ENCODE measurements at places on chromosomes 4 and X.

- H3K4me1 ChIP-seq = peaks cover 20% of the 10 kb centered on the region
- no peaks in the 10 kb centered on the region for H3K36me3 ChIP-seq
- peak overlapping the region; percentile 65 for H3K27ac ChIP-seq
- no peak overlapping the region for H3K4me3 ChIP-seq
These were observed 920 bp downstream of the HTT-AS start for GRCh38 chr4:3073158-3074077.

- no peak overlapping the region for H3K27ac ChIP-seq
- H3K27me3 ChIP-seq = no peaks in the 10 kb centered on the region
- H3K36me3 ChIP-seq = no peaks in the 10 kb centered on the region
- no peak for DNase-seq
- no peaks in the 10 kb centered on the region for H3K4me1 ChIP-seq
These were observed 9.4 kb downstream of the NAT8L start for GRCh38 chr4:2068566-2068965.

DNA sequence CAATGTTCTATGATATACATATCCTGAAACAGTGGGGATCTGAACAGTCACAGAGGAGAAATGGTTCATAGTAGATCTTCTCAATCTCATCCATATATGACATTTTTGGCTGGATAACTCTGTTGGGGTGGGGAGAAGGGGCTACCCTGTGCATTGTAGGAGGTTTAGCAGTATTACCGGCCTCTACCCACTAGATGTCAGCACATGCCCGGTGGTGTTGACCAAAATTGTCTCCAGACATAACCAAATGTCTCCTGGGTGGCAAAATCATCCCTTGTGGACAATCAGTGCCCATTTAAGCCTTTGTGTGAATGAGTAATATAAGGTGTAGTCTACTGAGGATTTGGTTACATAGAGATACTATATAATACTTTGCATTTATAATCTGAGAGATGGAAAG is 89.9 kb downstream of the PLS3 start:
- H3K27ac ChIP-seq = no peak overlapping the region
- no peak for DNase-seq
- no peaks in the 10 kb centered on the region for H3K4me1 ChIP-seq

GRCh38 chr4:30867427-30867826 is 147.3 kb downstream of the PCDH7 start:
- H3K27me3 ChIP-seq = no peaks in the 10 kb centered on the region
- DNase-seq = no peak
- H3K27ac ChIP-seq = no peak overlapping the region
- no peak overlapping the region for H3K4me3 ChIP-seq
- no peaks in the 10 kb centered on the region for H3K36me3 ChIP-seq

DNA sequence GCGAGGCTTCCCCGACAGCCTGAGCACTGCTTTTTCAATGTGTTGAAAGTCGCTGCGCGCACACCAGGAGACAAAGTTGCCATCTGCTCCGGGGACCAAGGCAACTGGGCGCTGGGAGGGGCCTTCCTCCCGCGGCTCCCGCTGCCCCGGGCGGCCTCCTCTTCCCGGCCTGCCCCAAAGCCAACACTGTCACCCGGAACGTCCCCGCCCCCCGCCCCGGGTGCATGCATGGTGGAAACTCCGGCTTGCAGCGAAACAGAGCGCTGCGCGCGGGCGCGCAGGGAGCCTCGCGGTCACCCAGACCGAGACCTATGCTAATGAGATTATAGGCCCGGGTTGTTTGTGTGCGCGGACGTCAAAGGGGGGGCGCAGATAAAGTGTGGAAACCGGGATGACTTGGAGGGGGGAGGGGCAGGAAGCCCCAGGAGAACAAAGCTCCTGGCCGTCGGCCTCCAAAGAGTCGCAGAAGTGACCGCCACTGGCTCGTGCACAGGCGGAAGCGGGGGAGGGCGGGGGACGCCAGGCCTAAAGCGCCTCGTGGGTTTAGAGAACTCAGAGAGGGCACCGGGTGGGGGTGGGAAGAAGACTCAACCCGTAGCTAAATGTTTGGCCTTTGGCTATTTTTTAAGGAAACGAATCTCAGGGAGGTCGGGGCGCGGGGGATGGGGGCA is 88.8 kb downstream of the BCOR start:
- no peak overlapping the region for H3K27ac ChIP-seq
- no peaks in the 10 kb centered on the region for H3K36me3 ChIP-seq
- H3K27me3 ChIP-seq = peaks cover 4% of the 10 kb centered on the region
- peaks cover 51% of the 10 kb centered on the region for H3K4me1 ChIP-seq
- no peak overlapping the region for H3K4me3 ChIP-seq

DNA sequence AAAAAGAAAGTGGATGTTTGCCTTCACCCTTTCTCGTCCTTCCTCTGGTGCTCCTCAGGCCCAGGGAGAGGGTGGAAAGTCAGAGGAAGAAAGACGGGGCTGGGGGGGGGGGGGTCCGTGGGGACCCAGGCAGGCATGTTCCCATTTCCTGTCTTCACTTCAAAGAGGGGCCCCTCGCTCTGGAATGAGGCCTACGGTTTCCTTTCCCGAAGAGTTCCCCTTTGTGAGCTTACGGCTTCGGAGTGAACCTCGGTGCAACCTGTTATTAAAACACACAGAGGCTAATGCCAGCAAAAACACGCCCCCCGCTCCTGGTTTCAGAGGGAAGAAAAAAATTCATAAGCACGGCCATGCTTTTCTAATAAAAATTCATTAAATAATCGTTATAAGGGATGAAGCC is 40.1 kb downstream of the SHOX start:
- no peak for DNase-seq
- H3K4me1 ChIP-seq = no peaks in the 10 kb centered on the region
- no peak overlapping the region for H3K4me3 ChIP-seq
- H3K27me3 ChIP-seq = no peaks in the 10 kb centered on the region
- H3K36me3 ChIP-seq = no peaks in the 10 kb centered on the region

DNA sequence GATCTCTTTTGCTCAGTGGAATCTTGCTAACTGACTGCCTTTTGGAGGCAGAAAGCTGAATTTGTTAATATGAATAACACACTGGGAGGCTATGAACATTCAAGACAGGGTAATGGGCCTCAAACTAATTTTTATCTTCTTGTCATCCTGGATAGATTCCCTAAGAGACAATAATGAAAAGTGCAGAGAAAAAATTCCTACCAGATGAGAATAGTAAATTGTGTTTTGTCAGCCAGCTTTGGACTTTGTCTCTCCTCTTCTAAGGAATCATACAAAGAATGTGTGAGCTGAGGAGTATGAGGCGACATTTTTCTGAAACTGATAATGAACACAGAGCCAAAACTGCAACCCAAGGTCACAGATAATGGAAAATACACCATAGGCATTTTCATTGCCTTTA is 649.3 kb downstream of the IQCM start:
- H3K27me3 ChIP-seq = no peaks in the 10 kb centered on the region
- H3K27ac ChIP-seq = no peak overlapping the region
- no peak for DNase-seq
- no peaks in the 10 kb centered on the region for H3K36me3 ChIP-seq

GRCh38 chr4:86099348-86099747 is 260.5 kb downstream of the MAPK10 start:
- H3K36me3 ChIP-seq = no peaks in the 10 kb centered on the region
- H3K27ac ChIP-seq = no peak overlapping the region
- H3K4me1 ChIP-seq = no peaks in the 10 kb centered on the region
- no peak overlapping the region for H3K4me3 ChIP-seq
- H3K27me3 ChIP-seq = no peaks in the 10 kb centered on the region

- no peak overlapping the region for H3K4me3 ChIP-seq
- H3K4me1 ChIP-seq = no peaks in the 10 kb centered on the region
- H3K36me3 ChIP-seq = no peaks in the 10 kb centered on the region
- no peak for DNase-seq
- no peaks in the 10 kb centered on the region for H3K27me3 ChIP-seq
These were observed 497.9 kb upstream of the MAGEB18 start for GRCh38 chrX:25640276-25640675.

GRCh38 chr4:117577686-117578311 is 456.5 kb upstream of the NDST3 start:
- no peaks in the 10 kb centered on the region for H3K36me3 ChIP-seq
- no peaks in the 10 kb centered on the region for H3K4me1 ChIP-seq
- DNase-seq = no peak
- no peak overlapping the region for H3K4me3 ChIP-seq
- H3K27me3 ChIP-seq = no peaks in the 10 kb centered on the region

DNA sequence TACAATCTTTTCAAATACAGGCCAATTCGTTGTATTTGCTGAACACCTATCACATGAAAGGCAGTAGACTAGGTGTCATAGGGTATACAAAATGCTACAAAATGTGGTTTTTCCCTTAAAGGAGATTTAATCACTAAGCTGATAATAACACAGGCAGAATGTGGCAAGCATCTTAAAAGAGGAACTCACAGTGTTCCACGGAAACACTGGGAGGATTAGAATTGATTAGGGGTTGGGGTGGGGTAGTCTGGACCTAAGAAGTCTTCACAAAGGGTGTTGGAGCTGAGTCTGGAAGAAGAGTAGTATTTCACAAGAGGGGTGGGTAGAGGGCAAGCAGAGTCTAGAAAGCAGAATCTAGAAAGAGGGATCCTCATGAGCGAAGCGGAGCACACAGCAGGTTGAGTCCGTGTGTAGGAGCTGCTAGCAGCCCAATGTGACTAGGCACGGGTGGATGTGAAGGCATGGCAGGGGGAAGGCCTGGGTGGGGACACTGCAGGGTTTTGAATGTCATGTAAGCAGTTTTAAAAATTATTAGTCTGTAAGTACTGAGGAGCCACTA is 123.6 kb downstream of the MGST2 start:
- H3K4me3 ChIP-seq = no peak overlapping the region
- no peaks in the 10 kb centered on the region for H3K36me3 ChIP-seq
- H3K4me1 ChIP-seq = no peaks in the 10 kb centered on the region
- no peak for DNase-seq

DNA sequence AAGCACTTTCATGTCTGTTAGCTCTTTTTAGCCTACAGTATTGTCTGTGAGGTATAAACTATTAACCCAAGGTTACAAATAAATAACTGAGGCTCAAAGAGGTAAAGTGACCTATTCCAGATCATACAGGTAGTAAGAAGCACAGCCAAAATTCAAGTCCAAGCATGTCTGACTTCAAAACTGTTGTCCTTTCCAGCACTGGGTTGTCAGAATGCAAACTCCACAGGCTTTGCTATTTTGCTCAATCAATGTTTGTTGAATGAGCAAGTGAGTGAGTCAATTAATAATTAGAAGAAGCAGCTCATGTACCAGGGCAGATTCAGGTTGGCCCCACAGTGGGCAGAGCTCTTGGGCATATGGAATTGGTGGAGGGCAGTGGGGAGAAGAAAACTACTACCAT is 134.1 kb upstream of the ARHGEF9 start:
- no peak for DNase-seq
- H3K4me1 ChIP-seq = no peaks in the 10 kb centered on the region
- H3K4me3 ChIP-seq = no peak overlapping the region
- no peaks in the 10 kb centered on the region for H3K27me3 ChIP-seq

GRCh38 chrX:63560601-63561218 is 209.6 kb upstream of the SPIN4 start:
- H3K36me3 ChIP-seq = no peaks in the 10 kb centered on the region
- no peaks in the 10 kb centered on the region for H3K27me3 ChIP-seq
- peak; percentile 58 for DNase-seq
- H3K27ac ChIP-seq = no peak overlapping the region
- peaks cover 9% of the 10 kb centered on the region for H3K4me1 ChIP-seq

GRCh38 chr4:118881512-118882146 is 7.0 kb upstream of the SYNPO2 start:
- H3K27ac ChIP-seq = no peak overlapping the region
- H3K27me3 ChIP-seq = peaks cover under 1% of the 10 kb centered on the region
- H3K4me3 ChIP-seq = no peak overlapping the region
- no peaks in the 10 kb centered on the region for H3K4me1 ChIP-seq

DNA sequence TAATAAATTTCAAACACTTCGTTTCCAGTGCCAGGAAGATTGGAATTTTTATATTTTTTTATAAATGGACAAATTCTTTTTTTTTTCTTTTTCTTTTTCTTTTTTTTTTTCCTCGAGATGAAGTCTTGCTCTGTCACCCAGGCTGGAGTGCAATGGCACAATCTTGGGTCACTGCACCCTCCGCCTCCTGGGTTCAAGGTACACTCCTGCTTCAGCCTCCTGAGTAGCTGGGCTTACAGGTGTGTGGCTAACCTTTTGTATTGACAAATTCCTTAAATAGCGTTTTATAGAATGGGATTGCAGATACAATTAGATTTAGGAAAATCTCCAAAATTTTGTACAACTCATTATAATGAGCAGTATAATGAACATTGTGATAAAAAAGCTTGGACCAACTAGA is 328.9 kb downstream of the ARHGAP24 start:
- no peak overlapping the region for H3K4me3 ChIP-seq
- no peak overlapping the region for H3K27ac ChIP-seq
- no peaks in the 10 kb centered on the region for H3K27me3 ChIP-seq
- H3K36me3 ChIP-seq = no peaks in the 10 kb centered on the region

DNA sequence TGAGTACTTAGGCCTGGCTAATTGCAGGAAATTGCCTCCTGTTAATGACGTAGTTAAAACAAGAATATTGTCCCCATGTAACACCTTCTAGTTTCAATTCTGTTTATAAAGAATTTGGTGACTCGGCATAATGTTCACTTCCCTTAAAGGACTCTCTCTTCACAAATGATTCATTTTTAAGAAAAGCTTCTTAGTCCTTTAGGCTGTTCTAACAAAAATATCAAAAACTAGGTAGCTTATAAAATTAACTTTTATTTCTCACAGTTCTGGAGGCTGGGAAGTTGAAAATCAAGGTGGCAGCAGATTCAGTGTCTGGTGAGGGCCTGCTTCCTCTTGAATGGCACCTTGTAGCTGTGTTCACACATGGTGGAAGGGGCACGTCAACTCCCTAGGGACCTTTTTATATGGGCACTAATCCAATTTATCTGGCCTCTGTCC is 23.8 kb downstream of the COL25A1 start:
- no peak overlapping the region for H3K4me3 ChIP-seq
- DNase-seq = peak; percentile 45
- H3K4me1 ChIP-seq = no peaks in the 10 kb centered on the region
- no peaks in the 10 kb centered on the region for H3K27me3 ChIP-seq

DNA sequence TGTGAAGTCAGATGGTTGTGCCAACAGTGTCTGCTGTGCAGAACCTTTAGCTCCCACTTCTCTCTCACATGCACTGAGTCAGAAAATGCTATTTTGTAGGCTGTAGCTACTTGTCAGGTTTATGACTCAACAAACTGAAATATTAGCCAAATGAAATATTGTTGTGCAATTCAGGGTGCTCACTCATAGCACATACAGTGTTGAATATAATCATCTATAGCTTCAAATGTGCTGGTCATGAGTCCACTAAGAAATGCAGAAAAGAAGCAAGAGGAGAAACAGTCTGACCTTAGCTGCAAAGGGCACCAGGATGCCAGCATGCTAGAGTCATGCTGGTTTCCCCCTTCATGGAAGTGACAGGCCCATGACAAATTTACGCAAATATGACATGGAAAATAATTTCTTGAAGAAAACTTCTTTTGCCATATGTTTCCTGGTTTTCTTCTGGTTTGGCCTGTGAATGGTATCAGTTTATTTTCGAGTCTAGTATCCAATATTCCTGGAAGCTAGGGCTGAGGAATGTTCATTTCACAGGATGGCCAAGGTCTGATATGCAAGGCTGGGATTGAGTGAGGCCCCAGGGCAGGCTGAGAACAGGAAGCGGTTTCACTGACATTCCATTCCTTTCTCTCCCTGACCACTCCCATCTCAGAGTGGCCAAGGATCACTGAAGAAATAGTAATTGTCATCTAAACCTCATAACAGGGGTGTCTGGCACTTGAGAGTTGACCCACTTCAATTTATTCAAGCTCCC is 10.3 kb upstream of the CXCL2 start:
- H3K4me3 ChIP-seq = no peak overlapping the region
- H3K27ac ChIP-seq = no peak overlapping the region
- H3K4me1 ChIP-seq = no peaks in the 10 kb centered on the region
- H3K36me3 ChIP-seq = no peaks in the 10 kb centered on the region
- no peak for DNase-seq

All from CD4-positive, CD25-positive, alpha-beta regulatory T cell (primary cell).